ENCODE measurements at places on chromosomes 12 and 14.

- no peak for DNase-seq
Observed at GRCh38 chr12:75699728-75700496, 188.5 kb upstream of the KRR1 start.

- peak; percentile 46 for DNase-seq
Observed at GRCh38 chr12:66539431-66539830, 139.4 kb downstream of the GRIP1 start.

DNA sequence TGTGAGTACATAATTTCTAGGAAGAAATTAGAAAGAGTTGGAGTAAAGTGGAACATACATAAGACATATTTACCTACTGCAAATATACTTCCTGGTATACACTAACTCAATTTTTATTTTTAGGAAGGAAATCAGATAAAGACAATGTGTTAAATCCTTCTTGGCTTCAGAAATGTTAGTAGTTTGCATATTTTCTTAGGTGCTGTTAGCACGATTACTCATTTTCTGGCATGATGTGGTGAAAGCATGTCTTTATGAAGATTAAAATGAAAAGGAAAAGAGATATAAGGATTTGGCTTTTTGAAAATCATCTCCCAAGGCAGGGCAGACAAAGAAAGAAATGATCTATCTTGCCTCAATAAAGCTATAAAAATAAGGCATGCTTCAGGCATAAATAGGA lies 287.6 kb upstream of the E2F7 start:
- no peak for DNase-seq

DNA sequence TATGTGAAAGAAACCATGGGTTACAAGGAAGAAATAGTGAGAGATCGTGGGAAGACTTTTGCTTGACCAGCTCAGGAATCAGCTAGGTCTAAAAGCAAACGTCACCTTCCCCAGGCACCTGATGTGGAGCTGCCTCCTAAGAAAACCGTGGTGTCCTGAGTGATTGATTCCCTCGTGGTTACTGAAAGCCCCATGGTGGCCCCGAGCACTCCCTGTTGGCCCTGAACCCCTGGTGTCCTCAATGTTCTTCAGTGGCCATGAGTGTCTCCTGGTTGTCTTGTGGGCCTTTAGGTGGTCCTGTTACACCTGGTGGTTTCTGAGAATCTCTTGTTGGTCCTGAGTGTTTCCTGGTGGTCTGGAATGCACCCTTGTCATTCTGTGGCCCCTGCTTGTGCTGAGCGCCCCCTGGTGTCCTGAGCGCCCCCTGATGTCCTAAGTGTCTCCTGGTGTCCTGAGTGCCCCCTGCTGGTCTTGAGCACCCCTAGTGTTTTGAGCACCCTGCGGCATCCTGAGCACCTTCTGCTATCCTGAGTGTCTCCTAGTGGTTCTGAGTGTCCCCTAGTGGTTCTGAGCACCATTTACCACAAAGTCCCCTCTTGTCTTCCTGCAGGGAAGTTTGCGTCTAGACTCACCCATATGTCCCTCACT lies 518.7 kb downstream of the TMEM121 start:
- DNase-seq = no peak

GRCh38 chr12:24222968-24223367 lies 273.5 kb upstream of the SOX5 start:
- no peak for DNase-seq

DNA sequence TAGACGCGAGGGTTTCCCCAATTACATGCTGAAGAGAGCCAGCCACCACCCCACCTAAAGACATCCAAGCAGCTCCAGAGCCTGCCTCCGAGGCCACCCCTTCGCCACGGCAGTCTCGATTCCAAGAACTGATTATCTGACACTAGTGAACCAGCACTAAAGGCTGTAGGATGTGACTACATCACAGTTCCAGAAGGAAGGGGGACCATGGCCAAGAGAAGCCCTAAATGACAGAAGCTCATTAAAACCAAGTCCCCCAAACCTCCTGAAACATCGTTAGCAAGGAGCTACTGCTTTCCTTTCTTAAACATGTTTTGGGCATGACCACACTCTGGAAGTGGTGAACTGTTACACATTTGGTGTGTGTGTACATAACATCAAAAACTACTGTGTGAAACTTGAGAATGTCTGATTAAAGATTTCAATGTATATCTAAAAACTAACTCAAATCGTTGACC lies 88.2 kb downstream of the DUSP16 start:
- DNase-seq = no peak

GRCh38 chr12:8701046-8701660 lies 3.4 kb downstream of the RIMKLB start:
- no peak for DNase-seq

- DNase-seq = no peak
Observed at GRCh38 chr14:64733321-64733720, 29.1 kb downstream of the PLEKHG3 start.

DNA sequence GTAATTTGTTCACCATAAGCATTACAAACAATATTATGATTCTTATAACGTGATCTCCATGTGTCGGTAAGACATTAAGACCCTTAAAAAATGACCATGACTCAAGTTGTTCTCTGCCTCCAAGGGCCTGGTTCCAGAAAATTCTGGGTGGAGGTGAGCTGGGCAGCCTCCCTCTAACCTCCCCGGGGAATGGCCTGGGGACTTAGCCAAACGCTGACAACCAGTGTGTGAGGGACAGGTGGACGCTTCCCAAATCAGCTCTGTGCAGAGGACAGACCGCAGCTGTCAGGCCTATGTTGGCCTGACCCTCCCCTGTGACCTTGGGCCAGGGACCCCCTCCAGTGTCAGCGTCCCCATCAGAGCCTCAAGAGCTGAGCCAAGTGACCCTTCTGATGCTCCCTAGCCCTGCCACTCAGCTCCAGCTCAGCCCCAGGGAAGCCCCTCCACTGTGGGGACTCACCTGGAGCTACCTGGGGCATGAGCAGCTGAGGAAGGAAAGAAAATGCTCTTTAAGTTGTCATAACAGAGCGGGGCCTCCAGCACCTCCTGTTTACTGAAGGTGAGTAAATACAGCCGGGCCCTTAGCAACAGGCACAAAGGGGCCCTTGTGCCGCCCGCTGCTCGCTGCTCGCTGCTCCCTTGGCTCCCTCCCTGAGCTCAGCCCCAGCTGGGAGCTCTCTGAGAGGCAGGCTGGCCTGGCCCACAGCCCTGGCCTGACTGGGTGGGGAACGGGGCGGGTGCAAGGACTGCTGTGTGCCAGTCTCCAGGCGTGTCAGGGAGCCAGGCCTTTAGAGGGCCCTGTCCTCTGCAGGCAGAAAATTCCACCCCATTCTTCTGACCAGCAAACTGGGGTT lies 116.6 kb downstream of the CALM1 start:
- peak; percentile 58 for DNase-seq

GRCh38 chr14:83463500-83464098 lies 1929.9 kb upstream of the SEL1L start:
- DNase-seq = peak; percentile 47

- no peak for DNase-seq
Observed at GRCh38 chr12:105854071-105854470, 284.7 kb downstream of the NUAK1 start.

All from umbilical cord (tissue), 2 donors.